ENCODE measurements at places on chromosomes 3 and 15.

DNA sequence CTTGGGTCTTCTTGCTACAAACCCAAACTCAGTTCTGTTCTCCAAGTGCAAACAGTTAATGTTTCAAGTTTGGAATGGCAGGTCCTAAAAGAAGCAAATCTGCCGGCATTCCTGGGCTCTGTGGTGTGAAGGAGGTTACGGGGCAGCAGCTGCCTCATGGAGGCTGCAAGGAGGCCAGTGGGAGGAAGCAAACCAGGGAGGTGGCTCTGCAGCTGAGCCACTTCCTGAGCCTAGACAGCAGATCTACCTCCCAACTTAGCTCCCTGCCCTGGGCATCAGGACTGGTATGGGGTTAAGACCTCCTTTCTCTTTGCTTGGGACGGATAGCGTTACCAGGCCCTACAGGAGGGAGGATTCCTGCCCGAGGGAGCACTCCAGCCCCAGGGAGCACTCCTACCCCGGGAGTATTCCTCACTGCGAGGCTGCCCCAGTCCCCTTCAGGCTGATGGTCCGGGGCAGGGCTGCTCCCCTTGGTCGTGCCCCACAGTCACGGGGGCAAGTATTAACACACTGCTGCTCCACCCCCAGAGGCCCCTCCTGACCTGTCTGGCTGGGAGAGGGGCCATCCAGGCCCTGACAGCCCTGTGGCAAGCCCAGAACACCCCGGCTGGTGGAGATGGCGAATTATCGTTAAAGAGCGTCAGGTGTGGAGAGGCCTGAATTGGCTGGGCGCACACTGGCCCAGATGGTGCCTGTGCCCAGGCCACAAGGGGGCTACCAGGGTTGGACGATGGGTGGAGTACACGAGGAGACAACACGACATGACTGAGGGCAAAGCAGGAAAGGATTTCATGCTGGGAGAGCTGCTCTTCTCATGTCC is 129.9 kb downstream of the ATP10A start:
- no peak for DNase-seq

- DNase-seq = no peak
Measured at GRCh38 chr3:26712211-26713026, 89.8 kb downstream of the LRRC3B start.

DNA sequence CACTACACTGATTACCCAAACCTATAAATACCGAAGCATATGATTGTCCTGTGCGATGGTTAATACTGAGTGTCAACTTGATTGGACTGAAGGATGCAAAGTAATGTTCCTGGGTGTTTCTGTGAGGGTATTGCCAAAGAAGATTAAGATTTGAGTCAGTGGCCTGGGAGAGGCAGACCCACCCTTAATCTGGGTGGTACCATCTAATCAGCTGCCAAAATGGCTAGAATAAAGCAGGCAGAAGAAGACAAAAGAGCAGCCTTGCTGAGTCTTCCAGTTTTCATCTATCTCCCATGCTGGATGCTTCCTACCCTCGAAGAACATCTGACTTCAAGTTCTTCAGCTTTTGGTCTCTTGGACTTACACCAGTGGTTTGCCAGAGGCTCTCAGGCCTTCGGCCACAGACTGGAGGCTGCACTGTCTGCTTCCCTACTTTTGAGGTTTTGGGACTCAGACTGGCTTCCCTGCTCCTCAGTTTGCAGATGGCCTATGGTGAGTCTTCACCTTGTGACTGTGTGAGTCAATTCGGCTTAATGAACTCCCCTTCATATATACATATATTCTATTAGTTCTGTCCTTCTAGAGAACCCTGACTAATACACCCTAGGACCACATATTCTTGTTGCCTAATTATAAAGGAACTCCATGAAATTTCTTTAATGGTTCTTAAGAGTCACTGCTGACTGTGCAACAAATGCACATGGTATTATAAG is 31.7 kb downstream of the CSNK1G1 start:
- DNase-seq = no peak

GRCh38 chr3:52323526-52324295 is 7.6 kb downstream of the DNAH1 start:
- no peak for DNase-seq

Data from left ventricle myocardium superior (tissue), 1 donor.